ENCODE measurements at places on chromosomes 1 and 21.

- no peak for DNase-seq
These were observed 1.1 kb downstream of the IL24 start for GRCh38 chr1:206898089-206898914.

DNA sequence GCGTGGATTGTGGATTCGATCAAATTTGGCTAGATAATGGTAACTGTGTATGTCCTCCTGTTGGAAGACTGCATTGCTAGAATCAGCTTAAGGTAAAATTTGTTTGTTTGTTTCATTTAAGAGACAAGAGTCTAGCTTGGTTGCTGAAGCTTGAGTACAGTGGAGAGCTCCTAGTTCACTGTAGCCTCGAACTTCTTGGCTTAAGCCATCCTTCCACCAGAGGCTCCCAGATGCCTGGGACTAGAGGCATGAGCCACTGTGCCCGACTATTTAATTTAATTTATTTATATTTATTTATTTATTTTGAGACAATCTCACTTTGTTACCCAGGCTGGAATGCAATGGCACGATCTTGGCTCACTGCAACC lies 1.5 kb downstream of the PHACTR4 start:
- DNase-seq: no peak

GRCh38 chr21:45354970-45355369 lies 50.0 kb upstream of the COL18A1 start:
- peak; percentile 49 for DNase-seq

- DNase-seq: no peak
These were observed 26.3 kb downstream of the CAMTA1 start for GRCh38 chr1:6811583-6811982.

DNA sequence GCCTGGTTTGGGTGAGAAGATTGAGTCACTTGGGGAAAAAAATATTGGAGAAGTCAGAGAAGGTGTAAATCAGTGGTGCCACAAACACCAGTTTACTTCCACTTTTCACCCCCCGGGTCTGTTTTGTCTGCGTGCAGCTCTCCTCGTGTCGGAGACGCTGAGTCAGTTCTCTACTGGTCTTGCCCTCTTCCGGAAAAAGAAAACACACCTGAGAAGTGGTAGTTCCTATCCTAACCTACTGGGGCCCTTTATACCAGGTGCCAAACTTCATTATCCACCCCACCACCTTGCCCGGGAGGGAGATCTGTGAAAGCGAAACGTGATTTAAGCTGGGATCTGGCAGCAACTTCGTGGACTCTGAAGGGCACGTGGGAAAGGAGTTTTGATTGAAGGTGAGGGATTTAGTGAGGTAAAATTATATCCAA lies 855 bp upstream of the IVNS1ABP start:
- DNase-seq: peak; percentile 73

- DNase-seq: no peak
These were observed 22.6 kb downstream of the GPR157 start for GRCh38 chr1:9106286-9106685.

GRCh38 chr1:4016351-4017130 lies 116.5 kb upstream of the C1orf174 start:
- no peak for DNase-seq

Data from hematopoietic multipotent progenitor cell treated with erythropoietin and hydrocortisone succinate and interleukin-3 and kit ligand, for 4 days (in vitro differentiated cells).